ENCODE measurements at places on chromosomes 13 and 19. TPM values are rescaled to one million over a fixed set of nuclear protein-coding genes. Genes with fewer than 3 reads are reported as not detected.

Gene CDK8
- 15.9 TPM for total RNA-seq

Gene PGLYRP1
- total RNA-seq: not detected

DNA sequence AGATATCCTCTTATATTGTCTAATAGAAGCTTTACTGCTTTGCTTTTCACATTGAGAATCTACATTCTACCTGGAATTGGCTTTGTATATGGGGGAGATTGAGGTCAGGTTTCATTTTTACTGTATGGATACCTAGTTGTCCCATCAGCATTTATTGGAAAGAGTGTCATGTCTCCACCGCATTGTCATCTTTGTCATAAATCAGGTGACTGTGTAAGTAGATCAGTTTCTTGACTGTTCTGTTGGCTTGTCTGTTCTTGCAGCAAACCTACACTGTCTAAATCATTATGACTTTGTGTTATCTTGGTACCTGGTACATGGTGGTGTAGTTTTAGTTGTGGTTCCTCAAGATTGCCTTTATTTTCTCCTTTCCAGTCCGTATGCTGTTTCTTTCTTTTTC lies 5.8 kb downstream of the URI1 start:
- DNase-seq: no peak

Gene ASF1B
- 54.7 TPM for total RNA-seq

GRCh38 chr13:95485518-95486144 lies 66.9 kb upstream of the CLDN10 start:
- no peak for DNase-seq

DNA sequence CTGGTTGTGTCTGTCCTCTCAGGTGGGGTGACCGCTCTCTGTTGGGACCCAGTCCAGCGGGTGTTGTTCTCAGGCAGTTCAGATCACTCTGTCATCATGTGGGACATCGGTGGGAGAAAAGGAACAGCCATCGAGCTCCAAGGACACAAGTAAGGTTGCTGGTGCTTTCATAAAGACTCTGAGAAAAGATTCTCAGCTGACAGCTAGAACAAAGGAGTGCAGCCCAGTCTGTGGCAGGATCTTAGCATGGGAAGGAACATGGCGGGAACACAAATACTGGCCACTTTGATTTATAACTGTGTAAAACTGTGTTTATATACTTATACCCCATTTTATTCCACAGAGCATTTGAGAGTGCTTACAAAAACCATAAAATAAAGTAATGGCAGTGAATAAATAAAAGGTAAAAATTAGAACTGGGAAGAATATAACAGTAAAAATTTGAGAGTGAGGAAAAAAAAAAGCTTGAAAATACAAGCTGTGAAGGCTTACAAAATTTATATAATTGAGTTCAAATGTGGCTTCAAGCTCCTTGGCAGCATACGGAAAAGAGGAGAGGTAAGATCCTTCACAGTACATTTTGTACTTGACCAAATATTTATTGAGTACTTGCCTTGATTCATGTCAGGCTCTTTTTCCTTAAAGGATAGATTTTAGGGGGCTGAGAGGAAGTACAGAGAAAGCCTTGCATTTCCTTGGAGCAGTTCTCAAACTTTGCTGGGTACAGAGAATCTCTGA lies 64.8 kb downstream of the DHRS12 start:
- no peak for DNase-seq

Gene OVOL3
- not detected for total RNA-seq

Gene KIRREL2
- 1.0 TPM for total RNA-seq

Gene CDC42EP5
- total RNA-seq: not detected

Gene ETV2
- 0.84 TPM for total RNA-seq

- no peak for DNase-seq
Measured at GRCh38 chr19:4684312-4685095, 14.4 kb upstream of the MYDGF start.

GRCh38 chr13:48645845-48646244 lies 7.9 kb upstream of the CYSLTR2 start:
- DNase-seq: no peak

Gene SLC25A41
- total RNA-seq: not detected

- DNase-seq: no peak
Measured at GRCh38 chr19:38697197-38697596, 47.1 kb downstream of the CAPN12 start.

DNA sequence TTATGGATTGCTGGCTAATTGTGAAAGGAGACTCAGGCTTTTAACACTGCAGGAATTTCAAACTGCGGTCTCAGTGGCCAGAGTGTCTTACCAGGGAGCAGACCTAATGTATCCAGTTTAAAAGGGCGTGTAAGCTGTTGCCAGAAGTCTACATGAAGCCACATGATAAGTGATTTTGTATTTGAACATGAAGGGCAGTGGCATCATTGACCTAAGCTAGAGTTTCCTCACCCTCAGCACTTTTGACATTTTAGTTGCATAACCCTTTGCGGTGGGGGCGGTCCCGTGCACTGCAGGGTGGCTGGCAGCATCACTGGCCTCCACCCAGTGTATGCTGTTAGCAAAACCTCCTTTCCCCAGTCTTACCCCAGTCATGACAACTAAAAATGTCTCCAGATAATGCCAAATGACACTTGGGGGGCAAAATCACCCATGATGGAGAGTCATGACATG lies 23.7 kb upstream of the GPR18 start:
- DNase-seq: peak; percentile 80

Gene FXYD1
- 3.3 TPM for total RNA-seq

Gene SRRM5
- 0.27 TPM for total RNA-seq

GRCh38 chr19:13770013-13770635 lies 4.1 kb upstream of the C19orf53 start:
- DNase-seq: no peak

- peak; percentile 71 for DNase-seq
Measured at GRCh38 chr19:33134571-33135041, 2.7 kb downstream of the WDR88 start.

GRCh38 chr19:55437410-55437809 lies 5.7 kb downstream of the SHISA7 start:
- peak; percentile 47 for DNase-seq
